ENCODE measurements at places on chromosomes 3 and 15. TPM values are rescaled to one million over a fixed set of nuclear protein-coding genes. Genes with fewer than 3 reads are reported as not detected.

Gene BFSP2
- total RNA-seq: not detected

- no peak for DNase-seq
Measured at GRCh38 chr3:151228666-151229040, 25.6 kb upstream of the GPR171 start.

- no peak for DNase-seq
Measured at GRCh38 chr3:173762501-173762900, 365.0 kb downstream of the NLGN1 start.

GRCh38 chr15:58348095-58348812 is 83.5 kb upstream of the LIPC start:
- no peak for DNase-seq

- no peak for DNase-seq
Measured at GRCh38 chr15:61879219-61879618, 181.0 kb downstream of the VPS13C start.
